ENCODE measurements at places on chromosomes 16 and 17. TPM values are rescaled to one million over a fixed set of nuclear protein-coding genes. Genes with fewer than 3 reads are reported as not detected.
A peak's percentile ranks its signal among the peaks of the same experiment; 100 is the strongest.

- no peak for DNase-seq
These were observed 2.5 kb upstream of the MT1X start for GRCh38 chr16:56679818-56680217.

DNA sequence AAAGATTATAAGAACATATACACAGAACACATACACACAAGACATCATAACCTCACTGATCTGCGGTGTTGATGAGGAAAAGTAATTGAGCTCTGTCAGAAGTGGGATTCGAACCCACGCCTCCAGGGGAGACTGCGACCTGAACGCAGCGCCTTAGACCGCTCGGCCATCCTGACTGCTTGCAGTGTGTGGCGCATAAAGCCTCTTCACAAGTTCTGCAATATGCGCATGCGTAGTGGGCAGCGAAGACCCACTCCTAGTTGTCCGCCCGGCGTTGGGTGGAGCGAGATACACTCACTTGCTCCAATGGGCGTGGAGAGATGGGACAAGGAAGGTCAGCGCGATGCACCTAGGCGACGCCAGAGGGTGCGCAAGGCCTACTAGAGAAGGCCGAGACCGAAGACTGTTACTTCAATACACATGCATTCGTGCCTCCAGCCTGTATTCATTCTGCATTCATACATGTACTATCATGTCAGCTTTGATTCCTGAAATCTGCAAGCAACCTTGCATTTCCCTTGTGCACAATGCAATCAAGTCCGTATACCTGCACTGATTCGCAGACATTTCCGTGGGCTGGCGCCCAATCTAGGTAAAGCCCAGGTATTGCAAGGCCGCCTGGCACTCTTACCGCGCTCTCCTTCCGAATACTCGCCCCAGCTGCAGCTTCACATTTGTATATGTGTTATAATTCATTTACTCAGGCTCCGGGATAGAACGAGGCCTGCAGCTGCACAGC lies 16.1 kb upstream of the PLLP start:
- DNase-seq: peak; percentile 96

DNA sequence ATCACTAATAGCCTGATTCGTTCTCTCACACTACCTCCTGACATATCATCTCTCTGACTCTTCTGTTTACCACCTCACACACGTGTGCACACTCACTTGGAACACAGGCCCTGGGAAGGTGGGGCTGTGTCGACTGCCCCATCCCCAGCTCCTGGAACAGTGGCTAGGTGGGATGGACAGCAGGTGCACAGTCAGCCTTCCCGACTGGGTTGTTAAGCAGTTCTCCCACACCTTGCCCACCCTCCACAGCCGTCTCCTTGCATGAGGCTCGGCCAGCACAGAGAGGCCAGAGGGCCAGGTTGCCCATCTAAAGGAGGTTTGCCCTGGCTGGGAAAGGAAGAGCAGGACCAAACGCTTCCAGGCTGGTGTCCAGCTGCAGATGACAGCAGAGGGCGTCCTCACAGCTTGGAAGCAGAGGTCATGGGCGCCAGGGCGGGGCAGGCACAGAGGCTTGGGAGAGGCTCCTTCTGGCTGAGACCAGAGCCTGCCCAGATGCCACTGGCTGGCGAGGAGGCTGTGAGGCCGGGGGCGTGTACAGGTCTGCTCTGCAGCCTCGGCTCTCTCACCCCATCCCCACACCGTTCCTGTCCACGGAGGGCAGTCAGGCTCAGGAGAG lies 92.8 kb downstream of the AMFR start:
- DNase-seq: no peak

- peak; percentile 13 for DNase-seq
These were observed 121.3 kb upstream of the GSE1 start for GRCh38 chr16:85491798-85492294.

- no peak for DNase-seq
These were observed 15.5 kb downstream of the MXRA7 start for GRCh38 chr17:76695059-76695831.

GRCh38 chr17:78991017-78991738 lies 11.5 kb upstream of the LGALS3BP start:
- DNase-seq: no peak

DNA sequence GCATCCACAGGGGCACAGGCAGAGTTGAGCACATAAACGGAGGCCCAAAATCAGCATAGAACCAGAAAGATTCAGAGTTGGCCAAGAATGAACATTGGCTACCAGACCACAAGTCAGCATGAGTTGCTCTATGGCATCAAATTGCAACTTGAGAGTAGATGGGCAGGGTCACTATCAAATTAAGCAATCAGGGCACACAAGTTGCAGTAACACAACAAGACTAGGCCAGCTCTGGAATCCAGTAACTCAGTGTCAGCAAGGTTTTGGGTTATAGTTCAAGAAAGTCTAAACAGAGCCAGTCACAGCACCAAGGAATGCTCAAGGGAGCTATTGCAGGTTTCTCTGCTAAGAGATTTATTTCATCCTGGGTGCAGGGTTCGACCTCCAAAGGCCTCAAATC lies 12.9 kb downstream of the G6PC1 start:
- DNase-seq: no peak

The KRT33B gene
- not detected for total RNA-seq

DNA sequence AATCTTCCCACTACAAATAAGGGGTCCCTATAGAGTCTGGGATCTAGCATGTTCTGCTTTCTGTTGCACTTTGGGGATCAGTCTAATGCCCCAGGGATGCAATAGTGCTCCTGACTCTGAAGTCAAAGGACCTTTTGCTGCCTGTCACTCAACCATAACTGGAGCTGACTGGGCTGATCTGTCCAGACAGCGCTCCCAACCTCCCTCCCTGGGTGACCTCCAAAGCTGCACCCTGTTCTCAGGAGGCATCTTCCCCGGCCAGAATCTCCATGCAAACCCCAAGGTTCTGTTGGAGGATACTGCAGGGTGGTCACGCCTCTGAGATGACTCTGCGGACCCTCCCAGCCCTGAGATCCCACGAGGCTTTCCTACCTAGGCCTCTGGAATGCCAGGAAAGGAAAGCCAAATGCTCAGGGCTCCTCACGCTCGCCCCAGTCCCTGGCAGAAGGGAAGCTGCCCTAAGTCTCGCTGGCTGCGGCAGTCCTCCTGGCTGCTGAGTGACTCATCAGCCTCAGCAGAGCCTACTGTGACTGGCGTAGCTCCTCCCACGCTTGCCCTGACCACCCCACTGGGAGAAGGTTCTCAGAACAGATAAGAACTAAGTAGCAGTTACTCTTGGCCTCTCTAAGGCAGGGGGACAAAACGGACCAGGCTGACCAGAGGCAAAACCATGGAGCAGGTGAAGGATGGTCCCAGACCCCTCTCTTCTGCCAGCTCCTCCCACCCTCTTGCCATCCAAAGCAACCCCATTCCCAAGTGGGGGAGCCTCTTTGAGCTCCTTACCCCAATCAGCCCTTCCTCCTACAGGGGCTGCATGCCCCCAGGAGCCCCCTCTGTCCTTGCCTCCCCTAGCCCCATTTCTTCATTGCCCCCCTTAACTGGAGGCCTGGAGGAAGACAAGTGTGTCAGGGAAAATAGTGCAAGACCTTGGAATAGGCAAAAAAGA lies 124.1 kb upstream of the TNRC6C start:
- peak; percentile 76 for DNase-seq

- DNase-seq: no peak
These were observed 2.5 kb downstream of the SSH2 start for GRCh38 chr17:29927546-29927945.

DNA sequence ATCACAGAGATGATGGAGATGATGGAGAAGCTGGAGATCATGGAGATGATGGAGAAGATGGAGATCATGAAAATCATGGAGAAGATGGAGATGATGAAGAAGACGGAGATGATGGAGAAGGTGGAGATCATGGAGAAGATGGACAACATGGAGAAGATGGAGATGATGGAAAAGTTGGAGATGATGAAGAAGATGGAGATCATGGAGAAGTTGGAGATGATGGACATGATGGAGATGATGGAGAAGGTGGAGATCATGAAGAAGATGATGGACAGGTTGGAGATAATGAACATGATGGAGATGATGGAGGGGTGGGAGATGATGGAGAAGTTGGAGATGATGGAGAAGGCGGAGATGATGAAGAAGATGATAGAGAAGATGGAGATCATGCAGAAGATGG lies 34.5 kb downstream of the RBFOX3 start:
- no peak for DNase-seq

DNA sequence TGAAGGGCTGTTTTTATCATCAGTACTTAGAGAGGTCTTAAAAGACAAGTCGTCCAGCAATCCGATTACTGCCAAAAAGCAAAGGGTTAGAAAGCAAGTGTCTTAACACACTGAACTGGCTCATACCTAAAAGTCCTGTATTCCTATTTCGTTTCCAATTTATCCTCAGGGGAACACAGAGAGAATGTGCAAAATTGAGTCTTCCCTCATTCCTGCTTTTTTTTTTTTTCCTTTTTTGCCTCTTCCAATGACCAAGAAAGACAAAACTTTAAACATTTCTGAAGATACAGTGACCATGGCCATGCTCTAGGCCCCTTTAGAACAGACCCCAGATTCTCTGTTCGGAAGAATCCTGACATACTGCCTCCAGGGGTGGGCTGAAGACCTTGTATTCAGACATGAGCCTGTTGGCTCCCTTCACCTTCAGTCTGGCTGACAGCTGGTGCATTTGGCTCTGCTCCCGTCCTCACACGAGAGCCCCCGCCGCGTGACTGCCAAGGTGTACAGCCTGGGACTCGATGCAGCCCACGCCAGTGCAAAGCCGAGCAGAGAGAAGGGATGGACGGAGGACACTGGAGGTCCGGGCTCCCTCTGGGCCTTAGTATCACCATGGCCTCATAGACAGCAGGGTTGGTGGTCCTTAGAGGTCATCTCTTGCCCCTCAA lies 47.0 kb downstream of the COTL1 start:
- no peak for DNase-seq

The RHBDF1 gene
- total RNA-seq: 0.41 TPM

DNA sequence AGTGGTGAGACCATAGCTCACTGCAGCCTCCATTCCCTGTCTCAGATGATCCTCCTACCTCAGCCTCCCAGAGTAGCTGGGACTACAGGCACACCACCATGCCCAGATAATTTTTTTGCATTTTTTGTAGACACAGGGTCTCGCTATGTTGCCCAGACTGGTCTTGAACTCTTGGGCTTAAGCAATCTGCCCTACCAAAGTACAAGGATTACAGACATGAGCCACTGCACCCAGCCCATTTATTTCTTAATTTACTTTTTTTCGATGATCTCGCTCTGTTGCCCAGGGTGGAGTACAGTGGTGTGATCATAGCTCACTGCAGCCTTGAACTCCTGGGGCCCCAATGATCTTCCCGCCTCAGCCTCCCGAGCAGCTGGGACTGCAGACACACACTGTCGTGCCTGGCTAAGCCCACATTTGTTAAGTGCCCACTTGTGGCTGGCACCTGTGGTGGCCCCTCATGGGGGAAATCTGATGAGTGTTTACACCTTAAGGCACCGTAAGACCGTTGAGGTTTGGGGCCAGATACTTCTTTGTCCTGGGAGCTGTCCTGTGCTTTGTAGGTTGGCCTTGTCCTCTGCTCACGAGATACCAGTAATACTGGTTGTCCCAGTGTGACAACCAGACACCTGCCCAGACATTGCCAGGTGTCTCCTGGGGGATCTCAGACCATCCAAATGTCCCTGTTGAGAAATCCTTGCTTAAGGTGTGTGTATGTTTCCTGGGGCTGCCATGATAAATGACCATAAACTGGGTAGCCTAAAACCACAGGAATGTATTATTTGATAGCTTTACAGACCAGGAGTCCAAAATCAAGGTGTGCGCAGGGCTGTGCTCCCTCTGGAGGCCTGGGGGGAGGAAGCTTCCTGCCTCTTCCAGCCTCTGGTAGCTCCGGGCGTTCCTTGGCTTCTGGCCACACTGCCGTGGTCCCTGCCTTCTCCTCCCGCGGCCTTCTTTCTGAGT lies 141.4 kb upstream of the GSE1 start:
- no peak for DNase-seq

DNA sequence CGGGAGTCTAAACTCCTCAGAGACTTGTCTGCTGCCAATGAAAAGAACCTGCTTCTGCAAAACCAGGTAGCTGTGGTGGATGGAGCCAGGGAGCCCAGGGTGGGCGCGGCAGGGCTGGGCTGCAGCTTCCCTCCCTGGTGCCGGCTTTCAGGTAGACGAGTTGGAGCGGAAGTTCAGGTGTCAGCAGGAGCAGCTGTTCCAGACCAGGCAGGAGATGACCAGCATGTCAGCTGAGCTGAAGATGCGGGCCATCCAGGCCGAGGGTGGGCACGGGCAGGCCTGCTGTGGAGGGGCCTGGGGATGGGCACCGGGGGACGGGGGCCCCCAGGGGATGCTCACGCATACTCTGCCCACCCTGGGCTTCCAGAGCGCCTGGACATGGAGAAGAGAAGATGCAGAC lies 3.2 kb upstream of the RAC3 start:
- no peak for DNase-seq

DNA sequence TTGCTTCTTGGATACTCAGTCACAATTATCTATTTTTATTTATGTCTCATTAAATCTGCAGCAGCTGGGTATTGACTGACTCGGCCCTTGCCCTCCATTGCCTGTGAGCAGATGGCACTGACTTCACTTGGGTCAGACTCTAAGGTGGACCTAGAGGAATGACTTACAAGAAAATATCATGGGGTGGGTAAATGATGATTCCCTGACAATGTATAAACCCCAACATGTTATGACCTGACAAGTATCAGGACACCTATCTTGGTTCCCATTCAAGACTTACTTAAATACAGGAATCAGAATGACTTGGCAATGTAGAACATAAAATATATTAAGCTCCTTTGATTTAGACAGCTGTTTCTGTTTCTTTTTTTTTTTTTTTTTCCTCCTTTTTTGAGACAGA lies 953.5 kb downstream of the CDH11 start:
- DNase-seq: no peak

DNA sequence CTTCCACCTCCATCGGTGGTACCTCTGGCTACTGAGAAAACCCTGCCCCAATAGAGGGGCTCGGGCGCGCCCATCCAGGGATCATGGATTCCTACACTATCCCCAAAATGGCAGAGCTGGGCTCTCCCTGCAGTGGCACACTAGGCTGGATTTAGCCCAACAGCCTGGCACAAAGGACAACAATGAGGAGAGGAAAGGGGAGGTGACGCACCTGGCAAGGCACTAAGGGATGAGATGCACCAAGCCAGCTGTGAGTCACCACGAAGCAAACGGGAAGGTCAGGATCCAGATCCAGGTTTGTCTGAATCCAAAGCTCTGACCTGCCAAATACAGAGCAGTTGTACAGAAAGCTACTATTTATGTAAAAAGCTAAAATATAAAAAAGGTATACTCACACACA lies 18.1 kb downstream of the UBE2O start:
- no peak for DNase-seq

GRCh38 chr16:30829130-30830071 lies 42.4 kb upstream of the ZNF629 start:
- DNase-seq: no peak

The TBX6 gene
- total RNA-seq: 1.1 TPM

The NXPH3 gene
- total RNA-seq: 0.18 TPM

Data from activated naive CD8-positive, alpha-beta T cell treated with anti-CD3 and anti-CD28 coated beads for 36 hours (primary cell).